Left lung (tissue), 14 donors: ENCODE measurements at places on chromosomes 12 and 14. TPM values are rescaled to one million over a fixed set of nuclear protein-coding genes. Genes with fewer than 3 reads are reported as not detected.

GRCh38 chr14:86541972-86542371, 1012.0 kb downstream of the FLRT2 start:
- no peak overlapping the region for H3K27ac ChIP-seq
- H3K4me1 ChIP-seq = no peaks in the 10 kb centered on the region
- no peaks in the 10 kb centered on the region for H3K36me3 ChIP-seq
- DNase-seq = no peak
- H3K27me3 ChIP-seq = no peaks in the 10 kb centered on the region
- H3K4me3 ChIP-seq = no peak overlapping the region

- H3K27ac ChIP-seq = no peak overlapping the region
- no peak overlapping the region for H3K4me3 ChIP-seq
- DNase-seq = peak; percentile 35
Measured at GRCh38 chr12:47102845-47103651, 23.3 kb upstream of the AMIGO2 start.

DNA sequence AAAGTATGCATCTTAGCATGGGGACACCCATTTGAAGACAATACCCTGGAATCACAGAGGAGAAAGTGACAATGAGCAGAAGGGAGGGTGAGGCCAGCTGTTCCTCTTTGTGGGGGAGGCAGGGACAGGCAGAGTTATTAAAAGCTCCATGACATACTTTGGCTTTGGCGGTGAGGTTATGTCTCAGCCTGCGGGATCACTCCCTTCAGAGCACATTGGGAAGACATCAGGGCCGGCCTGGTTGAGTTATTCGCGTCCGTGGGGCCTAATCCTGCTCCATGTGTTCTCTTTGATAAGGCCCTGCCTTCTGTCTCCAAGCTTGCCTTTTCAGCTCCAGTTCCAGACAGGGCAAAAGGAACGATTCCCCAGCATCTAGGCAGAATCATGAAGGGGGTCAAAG, 98.8 kb upstream of the NTF3 start:
- no peak overlapping the region for H3K27ac ChIP-seq
- no peak for DNase-seq
- no peak overlapping the region for H3K4me3 ChIP-seq
- H3K27me3 ChIP-seq = no peaks in the 10 kb centered on the region
- H3K4me1 ChIP-seq = no peaks in the 10 kb centered on the region

The RIPK3 gene
- total RNA-seq = 26.3 TPM

The GLIPR1L1 gene
- total RNA-seq = not detected

The BBOF1 gene
- 5.1 TPM for total RNA-seq

The PLCZ1 gene
- not detected for total RNA-seq

The ADAM21 gene
- total RNA-seq = 0.29 TPM

The RAB3IP gene
- total RNA-seq = 34.6 TPM
